Esophagus squamous epithelium (tissue), 5 donors: ENCODE measurements at places on chromosomes 12 and 14. TPM values are rescaled to one million over a fixed set of nuclear protein-coding genes. Genes with fewer than 3 reads are reported as not detected.

JPH4 gene
- 0.21 TPM for total RNA-seq

FRS2 gene
- total RNA-seq = 42.0 TPM

GALNT16 gene
- total RNA-seq = 2.1 TPM

GUCY2C gene
- total RNA-seq = 0.19 TPM

GCH1 gene
- total RNA-seq = 14.4 TPM

CD163 gene
- 10.2 TPM for total RNA-seq

DNAI7 gene
- not detected for total RNA-seq

DYRK4 gene
- 17.3 TPM for total RNA-seq

TPH2 gene
- not detected for total RNA-seq

OR4L1 gene
- total RNA-seq = not detected

ESYT1 gene
- 57.5 TPM for total RNA-seq

C14orf180 gene
- not detected for total RNA-seq

MYF6 gene
- total RNA-seq = not detected
